ENCODE measurements at places on chromosomes 5 and 9.

GRCh38 chr9:93088656-93089015 is 7.4 kb upstream of the CARD19 start:
- H3K36me3 ChIP-seq = no peaks in the 10 kb centered on the region
- H3K27me3 ChIP-seq = no peaks in the 10 kb centered on the region
- H3K4me1 ChIP-seq = peaks cover 8% of the 10 kb centered on the region
- H3K4me3 ChIP-seq = no peak overlapping the region

DNA sequence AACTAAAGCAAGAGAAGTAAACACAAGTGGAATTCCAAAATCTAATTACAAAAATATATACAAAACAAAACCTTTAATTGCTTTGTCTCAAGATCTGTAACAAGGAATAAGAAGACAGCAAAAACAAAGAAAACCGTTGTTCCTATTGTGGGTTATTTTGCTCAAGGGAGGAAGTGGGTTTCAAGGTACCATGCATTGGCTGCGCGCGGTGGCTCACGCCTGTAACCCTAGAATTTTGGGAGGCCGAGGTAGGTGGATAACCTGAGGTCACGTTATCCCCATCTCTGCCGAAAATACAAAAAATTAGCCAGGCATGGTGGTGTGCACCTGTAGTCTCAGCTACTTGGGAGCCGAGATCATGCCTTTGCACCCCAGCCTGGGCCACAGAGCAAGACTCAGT is 12.1 kb upstream of the IQGAP2 start:
- no peak overlapping the region for H3K4me3 ChIP-seq
- no peaks in the 10 kb centered on the region for H3K4me1 ChIP-seq
- no peak for DNase-seq
- no peak overlapping the region for H3K27ac ChIP-seq
- H3K36me3 ChIP-seq = no peaks in the 10 kb centered on the region

DNA sequence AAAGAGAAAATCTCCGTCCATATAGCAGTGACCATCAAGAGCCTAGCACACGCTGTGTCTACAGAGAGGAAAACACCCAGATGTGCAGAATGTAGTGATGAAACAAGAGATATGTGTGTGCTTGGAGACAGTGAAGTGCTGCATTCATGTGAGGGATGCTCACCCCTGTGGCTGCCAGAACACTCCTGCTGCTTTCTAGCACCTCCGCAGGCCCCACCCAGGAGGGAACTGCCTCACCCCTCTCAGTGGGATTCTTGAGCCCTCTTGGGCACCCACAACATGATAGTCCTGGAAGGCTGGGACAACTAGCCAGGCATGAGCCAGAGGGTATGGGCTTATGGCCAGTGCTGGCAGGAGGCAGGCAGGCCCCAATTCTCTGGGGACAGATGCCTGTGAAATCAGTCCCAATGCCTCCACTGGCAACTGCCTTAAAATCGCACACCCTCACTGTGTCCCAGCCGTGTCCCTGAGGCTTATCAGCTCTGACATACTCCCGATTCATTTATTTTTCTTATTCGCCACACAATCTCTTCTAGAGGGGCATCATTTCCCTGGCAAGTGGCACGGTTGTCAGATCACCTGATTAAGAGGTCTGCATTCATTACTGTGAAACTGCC is 73.2 kb upstream of the FSTL4 start:
- no peak overlapping the region for H3K4me3 ChIP-seq
- no peak overlapping the region for H3K27ac ChIP-seq
- peaks cover 4% of the 10 kb centered on the region for H3K4me1 ChIP-seq
- no peaks in the 10 kb centered on the region for H3K36me3 ChIP-seq
- peak; percentile 25 for DNase-seq

GRCh38 chr9:21326526-21327139 is 8.6 kb downstream of the KLHL9 start:
- peaks cover 43% of the 10 kb centered on the region for H3K4me1 ChIP-seq
- H3K27ac ChIP-seq = no peak overlapping the region

GRCh38 chr5:136133222-136133921 is 727 bp downstream of the SMAD5 start:
- no peaks in the 10 kb centered on the region for H3K27me3 ChIP-seq
- peaks cover 55% of the 10 kb centered on the region for H3K4me1 ChIP-seq
- H3K36me3 ChIP-seq = no peaks in the 10 kb centered on the region
- H3K27ac ChIP-seq = peak overlapping the region; percentile 99
- peak overlapping the region; percentile 98 for H3K4me3 ChIP-seq

- peaks cover 12% of the 10 kb centered on the region for H3K36me3 ChIP-seq
- no peak overlapping the region for H3K27ac ChIP-seq
- peak; percentile 28 for DNase-seq
- no peaks in the 10 kb centered on the region for H3K4me1 ChIP-seq
- H3K27me3 ChIP-seq = no peaks in the 10 kb centered on the region
These were observed 70.4 kb downstream of the CRB2 start for GRCh38 chr9:123426406-123426805.
